ENCODE measurements at places on chromosomes 16 and 17.
A peak's percentile ranks its signal among the peaks of the same experiment; 100 is the strongest.

DNA sequence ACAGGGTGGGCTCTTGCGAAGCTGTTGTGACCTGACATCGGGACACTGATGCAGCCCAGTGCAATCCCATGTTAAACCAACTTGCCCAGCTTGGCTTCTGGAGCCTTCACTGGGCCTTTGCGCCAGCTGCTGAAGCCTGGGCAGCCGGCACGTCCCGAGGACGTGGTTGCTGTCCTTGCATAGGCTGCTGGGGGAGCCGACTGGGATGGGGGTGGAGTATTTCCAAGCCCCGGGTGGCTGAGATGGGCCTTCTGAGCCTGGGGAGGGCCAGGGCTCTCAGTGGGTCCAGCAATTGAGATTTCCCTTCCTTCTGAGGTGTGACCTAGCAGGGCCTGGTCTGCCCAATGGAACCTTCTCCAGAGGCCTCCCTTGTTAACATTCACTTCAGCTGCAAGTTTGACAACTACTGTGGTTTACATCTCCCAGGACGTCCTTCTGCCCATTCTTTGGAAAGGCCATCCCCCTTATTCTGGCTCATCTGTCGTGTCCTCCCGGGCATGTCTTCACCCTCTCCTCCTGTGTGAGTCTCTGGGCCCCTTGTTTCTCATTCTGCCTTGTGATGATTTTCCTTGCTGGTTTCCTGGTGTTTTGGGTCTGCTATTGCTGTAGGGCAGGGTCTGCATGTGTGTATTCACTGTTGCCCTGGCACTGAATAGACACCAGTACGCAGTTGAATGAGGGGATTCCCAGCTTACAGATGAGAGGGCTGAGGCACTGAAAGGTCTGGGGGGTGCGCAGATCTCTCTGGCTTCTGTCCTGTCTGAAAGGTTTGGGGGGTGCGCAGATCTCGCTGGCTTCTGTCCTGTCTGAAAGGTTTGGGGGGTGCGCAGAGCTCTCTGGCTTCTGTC is 34.4 kb downstream of the HAPSTR1 start:
- DNase-seq = no peak

DNA sequence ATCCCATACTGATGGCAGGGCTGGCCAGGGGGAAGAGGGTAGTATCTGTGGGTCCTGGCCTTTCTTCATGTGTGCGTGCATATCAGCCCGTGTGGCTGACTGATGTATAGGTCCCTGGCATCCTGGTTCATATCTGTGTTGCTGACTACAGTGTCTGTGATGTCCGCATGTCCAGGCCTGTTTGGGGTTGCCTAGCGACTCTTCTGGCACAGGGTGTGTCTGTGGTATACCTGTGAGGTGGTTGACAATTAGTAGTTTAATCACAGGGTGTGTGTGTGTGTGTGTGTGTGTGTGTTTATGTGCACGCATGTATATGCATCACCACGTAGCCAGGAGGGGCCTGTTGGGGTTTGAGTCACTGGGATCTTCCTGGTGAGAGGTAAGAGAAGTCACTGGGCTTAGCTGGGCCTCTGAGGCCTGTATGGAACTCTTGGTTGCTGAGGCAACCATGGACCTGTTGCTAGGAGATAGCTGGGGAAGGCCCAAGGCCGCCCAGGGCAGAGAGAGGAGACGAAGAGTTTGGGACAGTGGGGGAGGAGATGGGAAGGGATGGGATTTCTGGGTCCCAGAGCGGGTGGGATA is 603 bp upstream of the TMEM95 start:
- no peak for DNase-seq

- DNase-seq = no peak
Observed at GRCh38 chr16:89119166-89119621, 25.5 kb downstream of the ACSF3 start.

GRCh38 chr16:86300746-86301481 is 209.4 kb upstream of the FOXF1 start:
- no peak for DNase-seq

DNA sequence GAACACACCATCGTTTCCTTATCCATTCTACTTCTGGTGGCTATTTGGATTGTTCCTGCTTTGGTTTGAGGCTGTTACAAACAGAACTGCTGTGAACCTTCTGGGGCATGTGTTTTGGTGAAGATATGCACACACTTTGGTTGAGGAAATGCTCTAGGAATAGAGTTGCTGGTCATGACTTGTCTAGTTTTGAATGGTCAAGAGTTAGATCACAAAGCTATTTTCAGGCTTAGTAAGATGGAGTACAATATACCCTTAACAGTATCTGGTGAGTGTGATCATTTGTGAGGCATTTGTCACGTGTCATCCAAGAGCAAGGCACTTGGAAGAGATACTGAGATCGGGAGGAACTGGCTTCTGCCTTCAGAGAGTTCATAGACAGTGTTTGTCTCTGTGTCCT is 47.0 kb upstream of the CACNG5 start:
- no peak for DNase-seq

- DNase-seq = no peak
Observed at GRCh38 chr16:67028167-67028695, 718 bp upstream of the CBFB start.

DNA sequence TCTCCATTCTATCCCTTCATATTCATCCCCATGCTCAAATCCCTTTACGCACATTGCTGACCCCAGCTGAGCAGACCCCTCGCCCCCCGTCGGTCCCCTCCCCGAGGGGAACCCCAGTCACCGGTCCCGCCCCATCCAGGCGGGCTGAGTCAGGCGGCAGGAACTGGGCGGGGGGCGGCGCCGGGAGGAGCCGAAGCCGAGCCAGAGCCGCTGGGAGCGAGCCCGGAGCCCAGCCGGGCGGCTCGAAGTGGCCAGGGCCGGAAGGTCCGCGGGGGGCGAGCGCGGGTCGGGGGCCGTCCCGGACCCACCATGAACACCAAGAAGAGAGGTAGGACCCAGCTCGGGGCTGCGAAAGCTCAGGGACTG is 8.6 kb downstream of the RIPOR1 start:
- DNase-seq = peak; percentile 51

- DNase-seq = no peak
Observed at GRCh38 chr17:45896803-45897693, 2.7 kb downstream of the MAPT start.

All from stimulated activated CD4-positive, alpha-beta T cell treated with anti-CD3 and anti-CD28 coated beads, TNF-alpha, amount 100 ng/mL, for 4 hours (primary cell).